ENCODE measurements at places on chromosomes 2 and 18. TPM values are rescaled to one million over a fixed set of nuclear protein-coding genes. Genes with fewer than 3 reads are reported as not detected.
A peak's percentile ranks its signal among the peaks of the same experiment; 100 is the strongest.

DNA sequence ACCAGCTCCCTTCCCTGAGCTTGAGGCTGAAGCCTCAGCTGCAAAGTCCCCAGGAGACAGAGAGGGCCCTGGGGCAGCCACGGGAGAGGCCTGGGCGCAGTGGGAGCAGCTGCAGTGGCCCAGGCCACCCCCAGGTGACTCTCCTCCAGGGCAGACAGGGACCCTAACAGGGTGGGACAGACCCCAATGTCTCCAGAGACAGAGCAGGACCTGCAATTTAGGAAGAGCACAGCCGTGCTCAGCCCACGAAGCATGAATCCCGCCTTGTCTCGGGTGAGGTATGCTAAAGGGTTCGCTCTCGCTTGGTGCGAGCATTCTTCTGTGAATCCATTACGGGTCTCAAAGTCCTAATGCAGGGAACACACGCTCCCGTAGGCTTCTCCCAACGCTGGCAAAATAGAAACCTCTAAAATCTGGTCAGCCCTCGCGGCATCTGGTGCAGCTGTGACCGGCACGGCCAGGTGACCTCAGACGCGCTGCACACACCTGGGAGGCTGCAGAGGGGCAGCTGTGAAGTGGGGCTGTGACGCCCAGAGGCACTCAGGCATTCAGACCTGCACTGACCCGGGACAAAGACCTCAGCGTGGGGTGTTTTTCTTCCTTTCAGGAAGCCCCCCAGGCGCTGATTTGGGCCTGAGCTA, 12.6 kb downstream of the MBP start:
- DNase-seq = no peak

DNA sequence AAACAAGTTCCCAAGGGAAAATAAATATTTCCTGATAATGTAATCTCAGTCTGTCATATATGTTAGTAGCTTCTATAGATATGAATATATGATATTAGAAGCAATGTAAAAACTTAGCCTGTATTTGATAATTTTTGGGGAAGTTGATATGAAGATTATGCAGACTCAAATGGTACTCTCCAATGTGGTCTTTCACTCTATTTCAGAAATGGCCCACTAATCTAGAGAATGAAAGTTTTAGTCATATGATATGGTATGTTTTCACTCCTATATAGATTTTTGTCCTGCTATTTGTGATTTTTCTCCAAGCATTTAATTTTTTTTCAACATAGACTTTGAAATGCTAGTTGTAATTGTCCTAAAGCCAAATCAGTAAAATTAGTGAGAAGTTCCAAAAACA, 236.7 kb upstream of the BOD1L2 start:
- no peak for DNase-seq

DNA sequence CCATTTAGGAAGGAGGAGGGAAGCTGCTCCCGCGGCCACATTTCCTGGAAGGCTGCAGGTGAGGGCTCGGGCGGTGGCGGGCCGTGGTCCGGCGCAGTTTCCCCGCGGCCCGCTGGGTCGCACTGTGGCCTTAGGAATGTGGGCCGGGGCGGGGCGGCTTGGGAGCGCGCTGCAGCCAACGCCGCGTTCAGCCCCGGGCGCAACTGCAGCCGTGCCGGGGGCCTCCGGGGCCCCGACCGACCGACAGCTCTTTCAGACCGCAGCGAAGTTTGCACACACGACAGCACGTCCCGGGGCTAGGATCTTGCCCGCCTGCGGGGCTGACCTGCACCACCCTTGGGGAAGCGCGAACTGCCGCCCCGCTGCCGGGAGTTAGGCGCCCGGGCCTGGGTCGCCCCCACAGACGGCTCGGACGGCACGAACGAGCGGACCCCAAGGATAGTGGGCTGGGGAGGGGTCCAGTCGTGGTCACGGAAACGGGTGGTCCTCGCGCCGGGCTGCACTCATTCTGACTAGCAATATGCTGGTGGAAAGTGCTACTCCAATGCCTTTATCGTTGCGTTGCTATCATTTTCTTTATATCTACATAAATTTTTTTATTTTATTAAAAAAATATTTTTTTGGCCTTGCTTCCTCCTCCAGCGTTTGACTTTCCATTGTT, 69.9 kb upstream of the DLX2 start:
- peak; percentile 63 for DNase-seq

DNA sequence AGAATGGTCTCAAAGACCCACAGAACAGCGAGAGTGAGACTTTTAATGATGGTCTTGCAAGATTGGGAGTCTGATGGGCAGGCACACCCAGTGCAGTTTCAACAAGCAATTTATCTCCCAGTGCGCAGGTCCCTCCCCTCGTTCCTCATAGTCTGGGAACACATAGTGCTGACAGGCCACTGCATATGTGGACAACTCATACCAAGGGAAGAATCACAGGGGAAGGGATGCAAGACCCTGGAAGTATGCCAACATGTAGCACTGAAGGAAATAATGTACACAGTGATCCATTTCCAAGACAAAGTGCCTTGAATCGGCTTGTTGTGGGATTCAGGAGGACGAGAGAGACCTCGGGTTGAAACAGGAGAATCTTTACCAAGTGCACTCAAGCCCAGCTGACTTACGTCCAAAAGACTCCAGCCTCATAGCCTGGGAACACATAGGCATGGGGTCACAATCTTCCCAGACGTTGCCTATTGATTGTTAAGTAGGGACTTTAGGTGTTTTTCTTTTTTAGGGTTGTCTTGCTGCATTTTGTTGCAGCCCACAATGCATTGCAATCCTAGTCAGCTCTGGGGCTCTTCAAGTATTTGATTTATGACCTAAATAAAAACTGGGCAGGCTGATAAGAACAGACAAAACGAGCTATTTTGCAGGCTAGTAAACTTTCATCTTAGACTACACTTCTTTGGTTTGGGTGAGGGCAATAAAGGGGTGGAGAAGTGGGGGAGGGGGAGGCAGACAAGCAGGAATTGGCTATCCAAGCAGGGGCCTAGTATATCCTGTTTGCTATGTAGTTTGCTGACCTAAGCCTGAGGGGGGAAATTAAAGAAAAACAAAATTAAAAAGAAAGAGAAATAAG, 24.7 kb upstream of the SERPINB5 start:
- no peak for DNase-seq

GRCh38 chr2:58925676-58926081, 684.6 kb upstream of the FANCL start:
- no peak for DNase-seq

DNA sequence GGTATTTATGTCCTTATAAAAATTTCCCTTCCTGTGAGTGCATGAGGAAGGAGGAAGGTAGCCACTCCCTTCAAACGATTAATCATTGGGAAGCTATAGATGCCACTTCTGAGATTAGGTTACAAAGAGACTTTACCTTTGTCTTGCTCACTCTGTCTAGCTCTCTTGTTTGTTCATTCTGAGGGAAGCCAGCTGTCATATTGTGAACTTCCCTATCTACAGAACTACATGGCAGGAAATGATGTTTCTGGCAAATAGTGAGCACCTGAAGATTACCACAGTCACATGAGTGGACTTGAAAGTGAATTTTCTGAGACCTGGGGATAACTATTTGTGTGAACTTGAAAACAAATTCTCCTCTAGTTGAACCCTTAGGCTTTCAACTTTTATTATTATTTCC, 776.8 kb downstream of the CCDC85A start:
- no peak for DNase-seq

- DNase-seq = no peak
Observed at GRCh38 chr2:85017411-85018048, 46.6 kb downstream of the KCMF1 start.

- peak; percentile 3 for DNase-seq
Observed at GRCh38 chr18:47490882-47491281, 239.4 kb upstream of the SKOR2 start.

DNA sequence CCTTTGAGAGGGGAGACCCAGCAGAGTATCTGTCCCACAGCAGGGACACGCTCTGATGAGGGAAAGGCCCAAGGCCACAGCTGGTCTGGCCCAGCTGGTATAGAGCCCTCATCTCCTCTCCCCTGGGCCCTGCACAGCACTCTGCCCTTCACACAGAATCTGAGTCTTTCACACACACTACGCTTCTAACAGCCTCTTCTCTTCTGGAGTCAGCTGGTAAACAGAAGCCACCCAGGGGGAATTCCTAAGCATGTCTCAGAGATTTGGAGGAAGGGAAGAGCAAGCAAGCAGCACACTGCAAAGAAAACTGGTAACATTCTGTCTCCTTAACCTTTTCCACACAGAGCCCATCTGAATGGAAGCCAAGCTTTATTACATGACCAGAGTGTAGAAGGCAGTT, 121.1 kb upstream of the ACAA2 start:
- DNase-seq = no peak

- DNase-seq = no peak
Observed at GRCh38 chr2:85242321-85242720, 85.5 kb downstream of the TGOLN2 start.

DNA sequence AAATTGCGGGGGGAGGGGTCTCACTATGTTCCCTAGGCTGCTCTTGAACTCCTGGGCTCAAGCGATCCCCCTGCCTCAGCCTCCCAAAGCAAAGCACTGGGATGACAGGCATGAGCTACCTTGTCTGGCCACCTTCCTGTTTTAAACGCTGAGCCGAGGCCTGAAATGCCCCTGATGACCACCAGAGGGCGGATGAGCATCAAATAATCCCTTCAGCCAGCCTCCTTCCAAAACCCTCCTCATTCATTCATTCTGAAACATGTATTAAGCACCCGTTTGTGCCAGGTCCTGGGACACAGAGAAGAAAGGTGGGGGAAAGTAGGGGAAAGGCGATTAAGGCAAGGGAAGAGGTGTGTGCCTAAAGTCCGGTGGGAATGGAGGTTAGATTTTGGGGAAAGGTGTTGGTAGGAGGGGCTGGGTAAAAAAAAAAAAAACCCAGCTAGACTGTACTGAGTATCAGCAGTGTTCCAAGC, 30.7 kb upstream of the PTMA start:
- DNase-seq = peak; percentile 85

GRCh38 chr2:23645230-23645808, 260.3 kb downstream of the KLHL29 start:
- DNase-seq = no peak

GRCh38 chr2:116842164-116842563, 972.3 kb upstream of the DDX18 start:
- DNase-seq = no peak

GRCh38 chr2:143422681-143423080, 293.5 kb downstream of the ARHGAP15 start:
- no peak for DNase-seq

DNA sequence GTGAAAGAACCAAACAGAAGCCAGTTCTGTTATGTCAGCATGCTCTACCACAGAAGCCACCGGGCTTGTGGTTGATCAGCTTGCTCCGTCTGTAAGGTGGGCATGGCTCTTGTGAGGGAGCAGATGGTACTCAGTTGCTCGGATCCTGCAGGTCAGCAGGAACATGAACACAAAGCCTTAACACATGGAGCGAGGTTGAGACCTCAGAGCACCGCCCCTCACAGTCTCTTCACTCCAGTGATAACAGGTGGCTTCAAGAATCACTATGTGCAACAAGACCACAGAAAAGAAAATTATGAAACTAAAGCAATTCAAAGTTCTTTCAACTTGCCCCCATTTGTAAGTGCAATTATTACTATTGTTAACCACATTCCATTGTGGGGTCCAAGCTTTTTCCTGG, 72.1 kb downstream of the OSBPL6 start:
- DNase-seq = no peak

DNA sequence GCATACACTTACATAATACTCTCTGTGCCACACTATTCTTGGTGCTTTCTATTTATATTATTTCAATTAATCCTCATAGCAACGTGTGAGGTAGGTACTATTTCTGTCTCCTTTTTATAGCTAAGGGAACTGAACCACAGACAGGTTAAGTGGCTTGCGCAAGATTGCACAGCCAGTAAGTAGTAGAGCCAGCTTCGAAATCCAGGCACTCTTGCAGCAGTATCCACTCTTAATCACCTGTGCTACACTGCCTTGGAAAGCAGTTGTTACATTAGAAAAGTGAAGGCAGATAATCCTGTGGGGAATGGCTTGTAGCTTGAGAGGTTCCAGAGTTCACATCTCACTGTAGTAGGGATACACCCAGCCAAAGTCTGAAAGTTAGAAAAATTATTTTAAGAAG, 198.3 kb downstream of the LDLRAD4 start:
- no peak for DNase-seq

DNA sequence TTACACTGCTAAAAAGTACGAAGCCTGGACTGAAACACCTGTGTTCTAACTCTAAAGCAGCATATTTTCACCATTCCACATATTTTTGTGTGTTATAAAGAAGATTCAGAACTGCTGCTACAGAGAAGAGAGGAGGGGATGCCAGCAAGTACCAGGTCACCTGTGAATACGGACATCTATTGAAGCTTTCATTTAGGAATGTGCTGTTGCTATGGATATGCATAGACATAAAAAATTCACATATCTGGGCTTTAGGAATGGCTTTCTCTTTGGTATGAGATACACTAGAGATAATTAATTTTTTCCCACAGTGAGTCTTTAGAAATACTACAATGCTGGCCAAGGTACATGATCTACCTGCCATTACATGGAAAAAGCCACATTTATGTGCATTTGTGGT, 238.5 kb downstream of the WDR7 start:
- DNase-seq = no peak

GRCh38 chr2:130251535-130251872, 53.3 kb upstream of the TUBA3E start:
- no peak for DNase-seq

Gene DNAJC5G
- total RNA-seq = not detected

Gene PPP1CB
- 201 TPM for total RNA-seq

Gene EDAR
- 0.43 TPM for total RNA-seq

Gene RIT2
- not detected for total RNA-seq

Gene ATP6V1C2
- total RNA-seq = not detected

Gene MAL
- total RNA-seq = 26.3 TPM

Gene CBLN2
- total RNA-seq = not detected

Gene ELOA2
- not detected for total RNA-seq

Gene KCNIP3
- not detected for total RNA-seq

Gene GKN1
- total RNA-seq = not detected

Gene CD28
- total RNA-seq = 159 TPM

Gene SLC5A7
- not detected for total RNA-seq

All from activated naive CD4-positive, alpha-beta T cell treated with anti-CD3 and anti-CD28 coated beads, Interleukin-2, amount 50 U/mL, for 72 hours (primary cell).